ENCODE measurements at places on chromosomes 1 and 21.

- no peak for DNase-seq
Measured at GRCh38 chr1:225603538-225604354, 49.2 kb downstream of the ENAH start.

DNA sequence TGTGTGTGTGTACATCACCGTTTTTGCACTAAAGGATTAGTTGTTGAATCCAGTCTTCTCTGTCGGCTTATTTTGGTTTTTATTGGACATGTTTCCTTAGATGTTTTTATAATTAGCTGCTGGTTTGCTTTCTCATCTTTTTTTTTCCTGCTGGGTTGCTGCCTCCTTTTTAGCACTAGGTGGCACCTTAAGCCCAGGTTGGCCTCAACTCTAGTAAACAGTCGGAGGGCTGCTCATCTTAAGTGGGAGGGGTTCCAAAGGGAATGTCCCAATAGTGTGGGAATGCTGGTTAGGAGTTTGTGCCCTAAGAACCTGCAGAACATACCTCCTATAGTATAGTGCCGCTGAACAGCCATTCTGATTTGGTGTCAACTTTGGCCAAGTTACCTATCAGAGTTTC is 570.1 kb upstream of the CXADR start:
- DNase-seq = no peak

- no peak for DNase-seq
Measured at GRCh38 chr1:73943270-73943669, 254.7 kb downstream of the LRRIQ3 start.

GRCh38 chr1:198637916-198638437 is 863 bp upstream of the PTPRC start:
- no peak for DNase-seq
